ENCODE measurements at places on chromosomes 2 and 18.

DNA sequence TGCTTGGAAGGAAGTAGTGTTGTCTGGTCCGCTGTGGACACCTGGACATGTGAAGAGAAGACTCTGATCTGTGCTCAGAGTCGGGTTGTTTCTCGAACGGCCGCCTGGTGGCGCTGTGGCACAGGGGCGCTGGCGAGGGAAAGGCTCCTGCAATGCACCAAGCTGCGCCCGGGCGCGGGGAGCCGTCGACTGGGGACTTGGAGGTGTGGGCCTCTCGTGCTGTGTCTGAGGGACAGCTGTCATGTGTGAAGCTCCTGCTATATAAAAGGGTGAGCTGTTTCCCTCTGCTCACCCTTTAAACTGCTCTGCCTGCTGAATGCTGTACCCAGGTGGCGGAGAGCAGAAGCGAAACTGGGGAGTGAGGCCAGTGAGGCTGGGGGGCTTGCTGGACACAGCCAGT, 44.0 kb downstream of the GNAL start:
- peak; percentile 75 for DNase-seq

DNA sequence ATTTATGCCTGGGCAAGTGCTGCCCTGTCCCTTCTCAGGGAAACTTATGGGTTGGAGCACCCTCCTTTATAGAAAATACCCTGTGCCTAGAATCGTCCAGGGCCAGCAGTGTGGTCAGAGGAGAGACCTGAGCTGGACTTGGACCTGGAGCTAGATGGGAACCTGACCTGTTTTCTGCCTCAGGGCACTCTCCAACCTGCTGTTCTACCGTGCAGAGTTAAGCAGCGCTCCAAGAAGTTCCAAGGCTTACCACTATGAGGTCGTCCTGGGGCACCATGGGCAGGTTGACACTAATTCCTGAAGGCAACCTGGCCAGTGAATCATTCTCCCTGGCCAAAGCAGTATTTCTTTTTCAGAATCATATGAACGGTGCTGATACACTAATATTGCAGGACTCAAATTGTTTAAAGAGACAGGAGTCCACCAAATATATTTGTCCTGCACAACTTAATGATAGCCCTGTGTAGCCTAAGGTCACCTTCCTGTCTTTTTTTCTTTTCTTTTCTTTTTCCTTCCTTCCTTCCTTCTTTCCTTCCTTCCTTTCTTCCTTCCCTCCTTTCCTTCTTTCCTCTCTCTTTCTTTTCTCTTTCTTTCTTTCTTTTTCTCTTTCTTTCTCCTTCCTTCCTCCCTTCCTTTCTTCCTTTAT, 455.4 kb upstream of the HNMT start:
- peak; percentile 54 for DNase-seq

- DNase-seq, result no peak
Observed at GRCh38 chr18:10604182-10604581, 78.4 kb downstream of the NAPG start.

- no peak for DNase-seq
Observed at GRCh38 chr18:39748727-39749126, 2183.1 kb upstream of the CELF4 start.

DNA sequence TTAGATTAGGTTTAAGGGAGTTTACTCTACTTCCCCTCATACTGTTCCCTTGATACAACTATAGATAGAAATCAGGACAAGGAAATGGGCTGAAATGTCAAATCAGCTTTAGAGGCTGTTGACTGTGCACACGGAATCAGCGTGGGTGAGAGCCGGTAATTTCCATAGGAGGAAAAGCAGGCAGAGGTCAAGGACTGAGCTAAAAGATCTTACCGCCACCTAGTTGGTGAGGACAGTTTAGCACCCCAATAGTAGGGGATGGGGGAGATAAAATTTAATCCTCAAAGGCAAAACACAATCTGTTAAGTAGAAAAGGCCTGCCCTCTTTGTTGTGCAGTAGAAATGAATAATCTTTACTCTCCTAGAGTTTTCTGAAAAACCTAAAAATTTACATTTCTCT, 1154.5 kb upstream of the CHAC2 start:
- no peak for DNase-seq

Measured in MCF 10A (cell line).